ENCODE measurements at places on chromosomes 2 and 18.

GRCh38 chr18:79056827-79057367 lies 12.3 kb upstream of the ATP9B start:
- DNase-seq: no peak

DNA sequence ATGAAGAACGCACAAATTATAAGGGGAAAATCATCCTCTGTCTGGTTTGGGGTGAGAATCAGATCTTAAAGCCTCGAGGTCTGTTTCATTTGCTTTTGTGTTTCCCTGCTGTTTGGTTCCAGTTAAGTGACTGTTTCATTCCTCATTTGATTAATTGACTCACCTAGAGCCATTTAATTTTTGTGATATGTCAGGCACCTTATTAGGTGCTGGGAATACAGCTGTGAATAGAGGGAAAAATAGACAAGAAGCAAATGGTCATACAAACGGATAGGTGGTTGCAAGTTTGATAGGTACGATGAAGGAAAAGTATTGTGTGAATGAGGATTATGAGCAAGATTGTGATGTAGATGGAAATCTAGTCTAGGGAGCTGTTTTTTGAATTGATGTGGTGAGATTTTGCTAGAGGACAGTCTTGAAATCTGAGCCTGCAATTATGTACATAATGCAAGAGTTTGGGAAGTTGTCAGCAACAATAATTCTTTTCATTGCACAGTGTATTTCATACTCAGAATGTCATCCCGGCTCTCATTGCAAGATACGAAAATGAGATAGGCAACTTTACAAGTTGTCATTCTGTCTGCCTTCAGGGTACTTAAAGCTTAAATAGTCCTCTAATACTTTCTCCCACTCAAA lies 2.2 kb downstream of the ACSL3 start:
- DNase-seq: no peak

GRCh38 chr2:7242189-7242867 lies 325.1 kb downstream of the RNF144A start:
- DNase-seq: no peak

DNA sequence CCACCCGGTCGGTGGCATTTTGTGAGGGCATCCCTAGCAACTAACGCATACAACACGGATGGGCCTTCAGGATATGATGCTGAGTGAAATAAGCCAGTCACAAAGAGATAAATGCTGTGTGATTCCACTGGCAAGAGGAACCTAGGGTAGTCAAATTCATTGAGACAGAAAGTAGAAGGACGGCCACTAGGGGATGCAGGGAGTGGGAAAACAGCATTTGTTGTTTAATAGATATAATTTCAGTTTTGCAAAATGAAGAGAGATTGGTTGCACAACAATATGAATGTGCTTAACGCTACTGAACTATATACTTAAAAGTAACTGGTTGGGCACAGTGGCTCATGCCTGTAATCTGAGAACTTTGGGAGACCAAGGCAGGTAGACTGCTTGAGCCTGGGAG lies 112.9 kb downstream of the AFF3 start:
- DNase-seq: no peak

DNA sequence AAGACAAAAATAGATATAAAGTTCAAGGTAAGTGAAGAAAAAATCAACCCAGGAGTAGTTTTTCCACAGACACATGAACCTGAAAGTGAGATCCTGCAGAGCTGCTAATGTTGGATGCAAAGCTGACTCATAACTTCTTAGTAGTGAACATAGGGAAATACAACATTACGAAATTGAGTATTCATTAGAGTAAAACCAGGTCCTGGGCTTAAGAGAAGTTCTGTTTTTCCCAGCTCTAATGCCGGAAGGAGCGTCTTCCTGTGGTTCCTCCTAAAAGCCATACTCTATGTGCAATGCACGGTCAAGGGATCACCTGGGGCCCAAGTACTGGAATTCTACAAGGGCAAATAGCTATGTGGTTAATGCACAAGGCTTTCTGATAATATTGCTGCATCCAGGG lies 141.7 kb downstream of the RBMS1 start:
- no peak for DNase-seq

- DNase-seq: no peak
These were observed 80.8 kb downstream of the COLEC12 start for GRCh38 chr18:419541-420175.

DNA sequence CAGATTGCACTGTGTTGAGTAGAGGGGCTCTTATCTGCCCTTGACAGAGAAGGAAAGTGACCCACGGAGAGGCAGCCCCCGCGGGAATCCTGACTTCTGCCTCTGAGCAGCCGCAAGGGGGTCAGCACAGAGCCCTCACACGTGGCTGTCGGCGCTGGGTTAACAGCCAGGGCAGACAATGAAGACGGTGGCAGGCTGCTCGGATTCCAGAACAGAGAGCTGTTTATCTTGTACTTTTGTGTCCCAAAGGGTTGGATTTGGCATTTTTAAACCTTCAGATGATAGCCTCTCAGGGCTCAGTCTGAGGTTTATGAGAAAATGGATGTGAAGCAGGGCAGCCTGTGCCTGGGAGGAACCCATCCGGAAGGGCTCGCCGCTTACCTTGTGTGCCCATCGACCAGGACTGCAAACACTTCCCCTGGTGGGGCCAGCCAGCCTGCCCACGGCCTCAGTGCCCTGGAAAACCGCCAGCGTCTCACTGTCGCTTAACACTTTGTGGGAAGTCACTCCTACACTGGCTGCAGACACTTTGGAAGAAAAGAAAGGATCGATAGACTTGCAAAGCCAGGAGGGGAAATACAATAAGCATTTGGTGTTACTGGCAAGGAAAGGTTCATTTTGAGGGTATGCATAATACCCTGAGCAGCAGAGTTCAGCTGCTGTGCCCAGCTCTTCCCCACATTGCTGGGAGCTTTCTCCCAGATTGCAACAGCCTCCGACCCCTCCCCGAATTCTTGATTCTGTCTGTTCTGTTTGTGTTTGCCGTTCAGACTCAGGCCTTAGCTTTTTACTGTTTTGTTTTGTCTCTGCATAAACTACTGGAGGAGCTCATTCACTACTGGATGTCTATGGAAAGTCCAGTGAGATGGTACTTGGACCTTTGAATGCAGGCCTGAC lies 325.3 kb upstream of the MYT1L start:
- no peak for DNase-seq

DNA sequence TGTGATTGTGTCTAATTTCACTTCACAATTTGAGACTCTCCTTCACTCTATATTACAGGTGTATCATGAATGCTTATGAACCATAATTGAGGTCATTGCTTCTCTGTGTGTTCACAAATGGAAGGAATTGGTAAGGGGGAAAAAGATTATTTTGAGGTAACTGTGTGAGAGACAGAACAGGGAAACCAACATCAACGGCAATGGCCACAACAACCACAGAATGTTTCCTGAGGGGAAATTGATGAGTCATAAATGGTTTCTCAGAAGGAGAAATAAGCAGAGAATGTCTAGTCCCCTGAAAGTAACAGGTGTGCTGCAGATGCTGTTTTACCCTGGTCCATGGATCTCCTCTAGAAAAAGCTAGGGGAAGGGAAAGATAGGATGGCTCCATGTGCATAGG lies 361.2 kb upstream of the GALNT5 start:
- no peak for DNase-seq

DNA sequence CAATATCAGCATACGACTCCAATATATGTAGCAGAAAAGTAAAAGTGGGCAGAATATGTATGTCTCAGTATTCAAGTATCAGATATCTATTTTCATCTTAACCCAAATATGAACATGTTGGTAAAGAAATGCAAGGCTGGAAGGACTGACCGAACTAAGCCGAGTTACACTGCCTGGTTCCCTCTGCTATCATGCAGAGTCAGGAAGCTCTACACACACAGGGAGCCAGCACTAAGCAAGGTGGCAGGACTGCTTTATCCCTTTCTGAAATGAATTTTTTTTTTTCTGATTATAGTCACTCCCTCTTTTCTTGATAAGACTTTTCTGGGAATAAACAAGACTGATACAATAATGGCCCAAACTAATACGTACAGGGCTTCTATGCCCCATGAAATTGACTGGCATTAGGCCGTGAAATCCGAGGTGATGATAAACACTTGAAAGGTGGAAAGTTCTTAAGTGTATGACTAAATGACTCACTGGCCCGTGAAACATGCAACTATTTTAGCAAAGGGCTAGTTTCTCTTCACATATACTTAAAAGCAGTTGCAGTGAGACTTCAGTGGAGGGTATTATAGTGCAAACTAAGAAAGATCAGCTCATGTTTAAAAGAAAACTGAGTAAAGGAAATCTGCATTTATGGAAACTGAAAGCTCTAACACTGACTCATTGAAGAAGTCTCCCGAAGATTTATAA lies 14.9 kb downstream of the DPP4 start:
- DNase-seq: no peak

- DNase-seq: no peak
These were observed 258.3 kb downstream of the CYRIA start for GRCh38 chr2:16407358-16407757.

GRCh38 chr18:61892683-61893308 lies at the start of gene RNF152:
Gene RNF152 (minus strand): TSS chr18:61893007. CDS start chr18:61816463, 76,544 bp downstream.
- peak; percentile 7 for DNase-seq

DNA sequence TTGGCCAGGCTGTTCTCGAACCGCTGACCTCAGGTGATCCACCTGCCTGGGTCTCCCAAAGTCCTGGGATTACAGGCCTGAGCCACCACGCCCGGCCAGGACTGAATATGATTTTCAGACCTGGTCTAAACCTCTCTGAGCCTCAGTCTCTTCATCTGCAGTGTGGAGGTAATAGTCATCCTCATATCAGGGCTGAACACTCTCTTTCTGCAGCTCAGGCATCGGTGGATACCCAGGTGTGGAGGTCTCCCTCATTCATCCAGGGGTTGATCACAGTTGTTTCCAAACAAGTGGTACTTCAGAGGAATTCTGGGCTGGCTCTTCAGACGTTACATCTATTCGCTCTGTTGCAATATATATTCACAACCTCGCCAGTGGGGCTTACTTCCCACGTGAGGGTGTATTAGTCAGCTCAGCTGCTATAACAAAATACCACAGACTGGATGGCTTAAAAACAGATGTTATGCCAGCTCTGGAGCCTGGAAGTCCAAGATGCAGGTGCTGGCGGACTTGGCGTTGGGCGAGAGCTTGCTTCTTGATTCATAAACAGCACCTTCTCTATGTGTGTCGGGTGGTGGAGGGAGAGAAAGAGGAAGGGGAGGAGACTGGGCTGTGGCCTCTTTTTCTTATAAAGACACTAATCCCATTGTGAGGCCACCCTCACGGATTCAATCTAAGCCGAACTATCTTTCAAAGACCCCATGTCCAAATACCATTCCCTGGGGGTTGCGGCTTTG lies 2.9 kb upstream of the MBP start:
- DNase-seq: no peak

GRCh38 chr2:109609352-109610024 lies 4.3 kb downstream of the SEPTIN10 start:
- no peak for DNase-seq

GRCh38 chr2:54599914-54600313 lies 123.5 kb upstream of the EML6 start:
- no peak for DNase-seq

GRCh38 chr2:220394433-220394832 lies 767.0 kb downstream of the SLC4A3 start:
- no peak for DNase-seq

- DNase-seq: no peak
These were observed 98.0 kb downstream of the KCTD18 start for GRCh38 chr2:200411831-200412230.

GRCh38 chr2:3100386-3100785 lies 277.2 kb downstream of the EIPR1 start:
- DNase-seq: no peak

DNA sequence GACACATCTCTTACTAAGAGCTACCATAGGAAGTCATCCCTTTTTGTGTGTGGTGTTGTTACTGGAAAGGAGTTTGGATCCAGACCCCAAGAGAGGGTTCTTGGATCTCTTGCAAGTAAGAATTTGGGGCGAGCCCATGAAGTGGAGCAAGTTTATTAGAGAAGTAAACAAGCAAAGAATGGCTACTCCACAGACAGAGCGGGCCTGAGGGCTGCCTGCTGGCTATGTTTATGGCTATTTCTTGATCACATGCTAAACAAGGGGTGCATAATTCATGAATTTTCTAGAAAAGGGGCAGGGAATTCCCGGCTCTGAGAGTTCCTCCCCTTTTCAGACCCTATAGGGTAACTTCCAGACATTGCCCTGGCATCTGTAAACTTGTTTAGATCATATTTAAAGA lies 30.6 kb upstream of the PXDN start:
- DNase-seq: no peak

- DNase-seq: no peak
These were observed 55.6 kb downstream of the SP110 start for GRCh38 chr2:230164139-230164538.

DNA sequence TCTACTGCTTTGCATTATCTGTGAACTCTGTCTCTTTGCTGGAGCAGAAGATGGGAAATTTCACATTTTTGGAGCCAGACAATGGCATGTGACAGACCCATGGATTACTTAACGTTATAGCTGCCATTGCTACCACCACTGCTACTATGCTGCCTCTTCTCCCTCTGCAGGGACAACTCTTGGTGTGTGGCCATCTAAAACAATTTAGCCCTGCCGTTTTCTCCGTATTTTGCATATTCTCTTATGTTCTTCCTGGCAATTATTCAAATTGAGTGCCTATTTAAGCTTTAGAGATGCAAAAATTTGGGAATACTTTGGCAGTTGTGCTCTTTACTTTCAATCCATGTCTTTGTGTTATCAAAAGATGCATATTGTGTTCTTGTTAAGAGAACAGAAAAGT lies 386.8 kb downstream of the XIRP2 start:
- DNase-seq: no peak

GRCh38 chr2:159710601-159711180 lies 1.6 kb upstream of the MARCHF7 start:
- no peak for DNase-seq

DNA sequence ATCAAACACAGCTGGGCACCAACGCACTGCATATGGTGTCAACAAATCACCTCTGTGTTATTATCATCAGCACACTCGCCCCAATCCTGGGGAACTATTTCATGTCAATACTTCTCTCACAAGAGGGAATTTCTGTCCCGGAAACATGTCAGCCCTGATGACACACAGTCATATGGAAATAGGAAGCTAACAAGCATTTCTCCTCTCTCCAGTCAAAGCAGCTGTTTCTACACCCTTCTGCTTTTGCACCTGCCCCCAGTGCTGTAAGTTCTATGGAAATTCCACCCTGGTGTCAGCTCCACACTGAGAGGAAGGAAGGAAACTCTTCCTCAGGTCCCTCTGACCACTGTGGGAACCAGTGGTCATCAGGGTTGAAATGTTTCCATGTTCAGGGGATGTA lies 447.6 kb upstream of the ID2 start:
- DNase-seq: peak; percentile 2

DNA sequence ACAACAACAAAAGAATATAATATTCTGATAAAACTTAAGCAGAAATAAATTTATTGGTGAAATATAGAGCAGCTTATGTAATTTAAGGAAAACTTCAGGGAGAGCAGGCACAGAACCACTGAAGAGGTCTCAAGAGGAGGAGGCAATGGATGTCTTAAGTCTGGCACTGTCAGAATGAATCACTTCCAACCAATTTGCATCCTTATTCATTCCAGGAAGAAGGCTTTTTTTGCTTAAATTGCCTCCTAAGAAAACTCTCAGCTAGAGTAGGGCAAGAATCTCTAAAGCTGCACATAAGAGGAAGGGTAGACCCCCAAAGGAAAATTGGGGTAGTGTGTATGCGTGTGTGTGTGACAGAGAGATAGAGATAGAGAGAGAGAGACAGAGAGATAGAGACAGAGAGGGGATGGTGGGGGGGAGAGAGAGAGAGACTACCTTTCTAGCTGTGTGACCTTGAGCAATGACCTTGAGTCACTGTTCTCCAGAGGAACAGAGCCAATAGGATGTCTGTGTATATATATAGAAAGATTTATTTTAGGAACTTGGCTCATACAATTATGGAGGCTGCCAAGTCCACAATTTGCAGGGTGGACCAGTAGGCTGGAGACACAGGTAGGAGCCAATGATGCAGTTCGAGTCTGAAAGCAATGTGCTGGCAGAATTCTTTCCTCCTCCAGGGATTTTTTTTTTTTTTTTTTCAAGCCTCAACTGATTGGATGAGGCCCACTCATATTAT lies 96.4 kb upstream of the LINC00305 start:
- no peak for DNase-seq
